Muscle of back (tissue), 13 donors: ENCODE measurements at places on chromosomes 16 and 17.

- DNase-seq: peak; percentile 88
Observed at GRCh38 chr17:75632863-75633485, at the start of gene SMIM5. Gene SMIM5, plus strand, starts transcription at chr17:75633434. Its CDS starts 6,768 bp downstream, at chr17:75640202.

DNA sequence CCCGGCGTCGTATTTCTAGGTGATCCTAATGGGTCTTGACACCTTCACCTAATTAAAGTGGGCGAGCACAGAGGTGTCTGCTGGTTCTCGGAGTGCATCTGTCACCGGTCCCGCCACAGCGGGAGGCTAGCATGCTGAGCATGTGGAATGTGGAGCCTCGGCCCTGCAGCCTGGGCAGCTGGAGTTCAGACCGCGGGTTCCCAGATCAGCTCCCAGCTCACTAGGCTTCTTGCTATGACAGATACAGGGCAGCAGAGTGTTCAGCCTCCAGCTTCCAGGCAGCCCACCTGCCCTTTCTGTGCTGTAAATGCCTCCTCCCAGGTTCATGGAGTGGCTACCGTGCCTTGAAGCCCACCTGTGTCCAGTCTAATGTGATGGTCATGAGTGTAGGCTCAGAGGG, 166.7 kb downstream of the CPPED1 start:
- no peak for DNase-seq

DNA sequence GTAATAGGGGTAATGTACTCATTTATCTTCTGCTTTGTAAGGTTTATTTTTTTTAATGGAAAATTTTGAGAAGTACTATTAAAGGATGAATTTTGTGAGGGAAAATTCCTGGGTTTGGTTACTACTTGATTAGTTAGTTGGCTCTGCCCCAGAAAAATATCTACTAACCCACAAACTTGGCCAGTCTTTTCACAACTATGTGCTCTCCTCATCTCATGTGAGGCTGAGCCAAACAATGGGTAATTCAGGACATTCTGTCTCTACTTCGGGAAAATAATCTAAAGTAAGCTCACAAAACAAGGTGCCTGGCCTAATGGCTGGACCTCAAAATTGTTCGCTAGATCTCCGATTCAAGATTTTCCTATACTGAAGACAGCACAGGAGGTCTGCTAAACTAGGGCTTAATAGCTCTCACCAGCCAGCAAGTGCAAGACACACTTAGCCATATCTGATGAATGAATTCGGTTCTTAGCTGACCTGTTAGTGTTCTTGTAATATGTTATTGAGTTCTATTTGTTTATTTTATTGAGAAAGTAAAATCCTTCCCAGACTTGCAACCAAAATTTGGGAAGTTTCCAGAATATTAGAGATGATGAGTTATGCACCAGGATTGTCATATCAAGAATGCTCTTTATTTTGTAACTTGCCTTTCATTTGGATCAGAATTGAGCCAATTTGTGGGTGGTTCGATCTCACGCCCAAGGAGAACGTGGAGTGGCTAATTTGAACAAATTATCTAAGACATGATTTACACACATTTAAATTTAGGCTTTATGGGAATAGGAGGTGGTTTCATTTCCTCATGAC, 5.7 kb downstream of the KCNJ16 start:
- DNase-seq: no peak

DNA sequence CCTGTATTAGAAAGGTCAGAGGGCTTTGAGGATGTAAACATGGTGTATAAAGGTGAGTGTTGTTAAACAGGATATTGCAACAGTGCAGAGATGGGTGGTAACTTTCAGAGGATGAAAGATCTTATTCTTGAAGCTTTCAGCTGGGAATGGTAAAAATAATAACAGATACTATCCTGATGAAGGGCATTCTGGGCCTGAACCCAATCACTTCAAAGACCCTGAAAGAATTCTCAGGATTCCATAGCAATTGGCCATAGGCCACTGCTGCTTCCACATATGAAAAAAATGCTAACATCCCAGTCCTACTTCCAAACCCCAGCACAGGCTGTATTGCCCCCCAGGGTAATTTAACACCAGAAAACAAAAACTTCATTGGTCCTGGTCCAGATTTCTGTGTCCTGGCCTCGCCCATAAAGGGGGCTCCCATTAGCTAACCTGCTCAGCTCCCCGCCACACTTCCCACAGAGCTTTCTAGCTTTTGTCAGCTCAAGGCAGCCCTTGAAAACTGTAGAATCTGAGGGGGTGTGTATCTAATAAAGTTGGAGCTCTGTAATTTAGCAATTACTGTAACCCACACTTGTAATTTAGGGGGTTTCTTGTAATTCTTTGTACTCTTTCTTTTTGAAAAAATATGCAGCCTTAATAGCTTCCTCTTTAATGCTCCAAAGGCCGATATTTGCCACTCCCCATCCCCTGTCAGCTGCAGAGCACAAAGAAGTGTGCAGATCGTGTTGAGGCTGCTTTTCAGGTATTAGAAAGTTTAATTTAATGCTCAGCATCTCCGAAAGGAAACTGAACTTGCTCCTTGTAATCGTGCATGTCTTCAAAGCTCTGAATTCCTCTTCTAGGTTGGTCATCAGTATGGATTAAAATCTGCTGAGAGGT, 371.5 kb downstream of the SEC14L1 start:
- DNase-seq: no peak

- no peak for DNase-seq
Observed at GRCh38 chr16:52552643-52553042, 5.7 kb upstream of the TOX3 start.

GRCh38 chr17:40937384-40937819, at the start of gene KRT23:
Gene KRT23, minus strand, starts transcription at chr17:40937646. Its CDS starts 1,043 bp downstream, at chr17:40936603.
- DNase-seq: no peak
